ENCODE measurements at places on chromosomes 5 and 9.

GRCh38 chr5:60206234-60206633, 312.7 kb upstream of the PDE4D start:
- DNase-seq = no peak

- no peak for DNase-seq
These were observed 362.3 kb upstream of the KIF2A start for GRCh38 chr5:61943713-61944112.

DNA sequence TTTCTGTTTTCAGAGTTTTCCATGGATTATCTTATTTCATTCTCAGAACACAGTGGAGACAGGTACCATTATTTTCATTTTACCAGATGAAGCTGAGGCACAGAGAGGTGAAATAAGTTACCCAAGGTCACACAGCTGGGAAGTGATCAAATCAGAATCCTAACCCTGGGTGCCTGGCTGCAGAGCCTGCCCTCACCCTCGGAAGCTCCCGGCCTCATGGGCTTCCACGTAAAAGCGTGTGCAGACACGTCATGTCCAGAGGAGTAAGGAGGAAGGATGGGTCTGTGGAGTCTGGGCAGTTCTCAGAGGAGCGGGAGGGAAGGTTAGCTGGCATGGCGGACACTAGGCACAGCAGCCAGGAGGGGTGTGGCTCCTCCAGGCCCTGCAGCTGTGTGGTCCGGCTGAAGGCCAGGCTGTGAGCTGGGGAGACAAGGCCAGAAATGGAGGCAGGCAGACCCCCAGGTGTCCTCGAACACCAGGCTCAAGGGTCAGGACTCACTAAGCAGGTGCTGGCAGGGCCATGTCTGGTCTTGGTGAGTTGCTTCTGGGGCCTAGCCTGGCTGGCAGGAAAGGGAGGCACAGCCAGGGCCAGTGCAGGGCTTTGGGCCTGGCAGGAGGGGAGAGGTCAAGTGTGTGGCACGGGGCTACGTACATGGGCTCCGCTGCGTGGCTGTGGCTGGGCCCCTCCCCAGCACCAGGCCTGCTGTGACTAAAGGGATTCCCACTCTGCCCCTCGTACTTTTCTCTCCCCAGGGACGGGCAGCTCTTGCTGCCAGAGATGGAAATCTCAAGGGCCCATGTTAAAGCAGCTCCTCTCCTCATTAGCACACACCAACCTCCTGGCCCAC, 5.6 kb downstream of the TBC1D9B start:
- DNase-seq = no peak

DNA sequence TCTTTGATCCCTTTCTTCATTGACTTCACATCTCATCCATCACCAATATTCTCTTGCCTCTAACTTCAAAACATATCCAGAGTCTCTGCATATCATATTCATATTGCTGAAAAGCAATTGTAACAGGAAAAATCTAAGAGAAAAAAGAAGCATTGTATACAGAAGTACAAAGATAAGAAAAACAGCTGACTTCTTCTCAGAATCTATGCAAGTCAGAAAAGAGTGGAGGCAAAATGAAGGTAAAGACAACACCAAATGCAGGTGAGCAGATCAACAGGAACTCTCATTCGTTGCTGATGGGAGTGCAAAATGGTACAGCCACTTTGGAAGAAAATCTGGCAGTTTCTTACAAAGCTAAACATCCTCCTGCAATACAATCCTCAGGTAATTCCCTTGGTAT, 155.6 kb downstream of the PHF2 start:
- no peak for DNase-seq

- no peak for DNase-seq
These were observed 565.7 kb upstream of the WWC1 start for GRCh38 chr5:167725741-167726140.

DNA sequence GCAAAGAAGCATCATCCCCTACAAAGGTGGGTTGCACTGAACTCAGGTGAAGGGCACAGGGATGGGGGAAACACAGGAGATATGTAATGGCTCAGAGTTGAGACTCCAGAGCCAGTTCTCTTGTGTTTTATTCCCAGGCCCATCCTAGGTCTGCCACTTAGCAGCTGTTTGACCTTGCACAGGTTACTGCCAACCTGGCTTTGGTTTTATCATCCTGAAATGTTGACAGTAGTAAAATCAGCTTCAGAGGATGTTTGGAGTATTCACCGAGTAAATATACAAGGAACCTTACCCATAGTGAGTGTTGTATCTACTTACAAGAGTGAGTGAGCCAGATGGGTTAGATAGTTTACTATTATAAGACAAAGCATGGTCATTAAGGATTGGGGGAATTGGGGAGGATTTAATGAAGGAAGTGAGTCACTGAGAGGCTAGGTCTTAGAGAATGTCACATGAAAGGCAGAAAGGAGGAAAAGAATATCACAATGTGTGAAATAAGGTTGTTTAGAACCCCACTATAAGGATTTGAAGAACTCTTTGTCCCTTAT, 141.3 kb downstream of the MAN2A1 start:
- DNase-seq = no peak

GRCh38 chr5:129459450-129459776, 685 bp upstream of the ADAMTS19 start:
- DNase-seq = no peak

- DNase-seq = no peak
These were observed 39.4 kb upstream of the PPP2R2B start for GRCh38 chr5:146917931-146918330.

GRCh38 chr5:91311168-91311696, 71.9 kb downstream of the ARRDC3 start:
- no peak for DNase-seq

- DNase-seq = no peak
These were observed 24.0 kb downstream of the HNRNPK start for GRCh38 chr9:83956086-83956435.

DNA sequence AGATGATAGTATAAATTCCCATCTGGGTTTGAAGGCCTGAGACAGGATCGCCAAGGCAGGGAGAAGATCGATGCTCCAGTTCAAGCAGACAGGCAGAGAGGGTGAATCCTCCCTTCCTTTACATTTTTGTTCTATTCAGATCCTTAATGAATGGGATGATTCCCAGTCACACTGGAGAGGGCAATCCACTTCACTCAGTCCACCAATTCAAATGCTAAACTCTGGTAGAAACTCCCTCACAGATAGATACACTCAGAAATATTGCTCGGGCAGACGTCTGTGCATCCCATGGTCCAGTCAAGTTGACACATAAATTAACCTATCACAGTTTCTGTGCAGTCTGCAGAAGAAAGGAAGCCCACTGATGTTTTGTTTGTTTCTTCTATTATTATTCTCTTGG, 193.1 kb upstream of the ZNF462 start:
- DNase-seq = no peak

DNA sequence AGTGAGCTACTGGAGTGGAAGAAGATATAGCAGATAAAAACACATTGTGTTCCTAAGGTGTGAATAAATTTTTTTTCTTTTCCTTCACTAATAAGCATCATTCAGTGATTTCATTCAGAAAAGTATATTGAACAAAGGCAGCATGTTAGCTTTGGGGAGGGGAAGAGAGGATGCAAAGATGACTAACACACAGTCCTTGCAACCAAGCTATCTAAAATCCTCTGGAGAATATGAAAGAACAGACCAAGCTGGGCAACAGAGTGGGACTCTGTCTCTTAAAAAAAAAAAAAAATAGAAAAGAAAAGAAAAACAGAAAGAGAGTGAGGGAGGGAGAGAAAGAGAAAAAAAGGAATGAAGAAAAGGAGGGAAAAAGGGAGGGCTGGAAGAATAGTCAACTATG, 22.3 kb upstream of the OMD start:
- no peak for DNase-seq

- DNase-seq = no peak
These were observed 65.9 kb upstream of the EFNA5 start for GRCh38 chr5:107736638-107737037.

DNA sequence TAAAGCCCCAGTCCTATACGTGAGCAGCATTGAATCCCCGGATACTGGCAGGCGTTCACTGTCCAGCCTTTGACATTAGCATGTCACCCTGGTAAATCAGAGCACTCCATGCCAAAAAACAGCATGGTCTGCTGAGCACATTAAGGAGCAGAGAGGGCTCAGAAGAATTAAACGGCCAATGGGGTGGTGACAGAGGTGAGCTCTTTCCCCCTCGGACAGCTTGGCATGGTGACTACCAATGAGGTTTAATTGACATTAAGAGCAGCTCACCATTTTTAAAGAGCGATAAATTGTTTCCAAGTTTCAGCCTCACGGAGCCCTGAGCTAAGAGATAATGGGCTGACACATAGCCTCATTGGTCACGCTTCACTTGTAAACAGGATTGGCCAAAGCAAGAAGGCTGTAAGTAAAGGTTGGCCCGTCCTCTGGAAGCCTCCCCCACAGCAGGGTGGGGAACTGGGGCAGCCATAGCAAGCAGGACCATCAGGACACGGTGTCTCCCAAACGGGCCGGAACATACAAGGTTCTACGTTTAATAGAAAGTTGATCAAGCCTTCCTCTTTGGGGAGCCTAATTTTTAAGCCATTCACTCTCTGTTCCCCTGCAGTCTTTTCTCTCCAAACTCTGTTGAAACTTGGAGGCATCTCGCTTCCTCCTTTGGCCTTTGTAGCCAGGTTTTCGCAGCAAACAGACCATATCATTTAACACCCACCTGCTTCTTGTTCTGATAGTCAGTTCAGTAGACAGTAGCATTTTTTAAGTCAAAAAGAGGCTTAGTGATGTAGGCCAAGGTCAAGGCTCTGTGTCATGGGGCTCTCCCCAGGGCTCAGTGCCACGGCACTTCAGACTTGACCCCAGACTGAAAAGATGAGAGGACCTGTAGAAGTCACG, 25.9 kb downstream of the QRFP start:
- DNase-seq = no peak

DNA sequence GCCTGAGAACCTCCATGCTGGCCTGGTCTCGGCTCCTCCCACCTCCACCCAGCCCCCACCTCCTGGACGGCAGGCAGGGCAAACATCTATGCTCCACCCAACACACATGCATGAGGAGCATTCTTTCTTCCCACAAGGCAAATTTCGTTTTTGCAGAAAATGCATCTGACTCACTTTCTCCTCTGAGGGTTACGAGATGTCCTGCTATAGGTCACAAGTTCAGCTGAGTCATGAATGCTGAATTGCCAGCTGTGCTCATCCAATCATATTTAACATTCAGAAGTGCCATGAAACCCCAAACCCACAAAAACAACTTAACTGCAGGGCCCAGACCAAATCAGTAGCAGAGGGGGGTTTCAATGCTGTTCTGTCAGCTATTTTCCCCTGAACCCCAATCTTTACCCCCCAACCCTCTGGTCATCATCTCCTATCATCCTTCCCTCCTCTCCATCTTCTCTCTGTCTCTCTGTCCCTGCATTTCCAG, 39.0 kb upstream of the OSMR start:
- DNase-seq = no peak

DNA sequence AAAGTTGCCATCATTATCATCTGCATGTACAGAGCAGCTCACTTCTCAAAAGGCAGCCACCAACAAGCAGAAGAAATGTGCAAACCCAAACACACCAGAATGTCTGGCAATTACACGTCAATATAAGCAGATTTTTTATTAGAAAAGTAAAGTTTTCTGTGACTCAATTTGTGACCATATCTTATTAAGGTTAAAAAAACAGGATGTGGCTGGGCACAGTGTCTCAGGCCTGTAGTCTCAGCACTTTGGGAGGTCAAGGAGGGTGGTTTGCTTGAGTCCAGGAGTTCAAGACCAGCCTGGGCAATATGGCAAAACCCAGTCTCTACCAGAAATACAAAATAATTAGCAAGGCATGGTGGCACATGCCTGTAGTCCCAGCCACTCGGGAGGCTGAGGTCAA, 176.7 kb downstream of the FANCC start:
- DNase-seq = no peak

- no peak for DNase-seq
These were observed 112.0 kb upstream of the ZNF366 start for GRCh38 chr5:72619251-72619650.

- DNase-seq = no peak
These were observed 45.8 kb downstream of the THOC3 start for GRCh38 chr5:175922192-175922885.

GRCh38 chr9:95085861-95086563, 231.5 kb downstream of the FANCC start:
- no peak for DNase-seq

- peak; percentile 50 for DNase-seq
These were observed 29.2 kb downstream of the CDKN2A start for GRCh38 chr9:21964925-21965385.

DNA sequence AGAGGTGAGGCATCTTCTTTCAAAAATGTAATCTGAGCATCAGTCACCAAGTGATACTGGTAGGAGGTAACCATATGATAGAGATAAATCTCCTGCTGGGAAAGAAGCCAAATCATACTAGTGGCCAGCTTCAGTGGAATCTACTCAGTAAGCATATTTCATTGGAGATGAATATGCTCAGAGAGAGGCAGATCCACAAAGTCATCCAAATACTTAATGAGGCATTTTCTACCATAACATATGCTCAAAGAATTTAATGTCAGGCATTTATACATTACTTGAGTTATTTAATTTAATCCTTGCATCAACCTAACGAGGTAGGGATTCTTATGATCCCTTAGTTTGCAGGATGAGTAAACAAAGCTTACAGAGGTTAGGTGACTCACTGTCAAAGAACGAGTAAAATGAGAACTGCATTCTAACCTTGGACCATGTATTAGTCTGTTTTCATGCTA, 50.9 kb upstream of the DMRTA1 start:
- DNase-seq = no peak

DNA sequence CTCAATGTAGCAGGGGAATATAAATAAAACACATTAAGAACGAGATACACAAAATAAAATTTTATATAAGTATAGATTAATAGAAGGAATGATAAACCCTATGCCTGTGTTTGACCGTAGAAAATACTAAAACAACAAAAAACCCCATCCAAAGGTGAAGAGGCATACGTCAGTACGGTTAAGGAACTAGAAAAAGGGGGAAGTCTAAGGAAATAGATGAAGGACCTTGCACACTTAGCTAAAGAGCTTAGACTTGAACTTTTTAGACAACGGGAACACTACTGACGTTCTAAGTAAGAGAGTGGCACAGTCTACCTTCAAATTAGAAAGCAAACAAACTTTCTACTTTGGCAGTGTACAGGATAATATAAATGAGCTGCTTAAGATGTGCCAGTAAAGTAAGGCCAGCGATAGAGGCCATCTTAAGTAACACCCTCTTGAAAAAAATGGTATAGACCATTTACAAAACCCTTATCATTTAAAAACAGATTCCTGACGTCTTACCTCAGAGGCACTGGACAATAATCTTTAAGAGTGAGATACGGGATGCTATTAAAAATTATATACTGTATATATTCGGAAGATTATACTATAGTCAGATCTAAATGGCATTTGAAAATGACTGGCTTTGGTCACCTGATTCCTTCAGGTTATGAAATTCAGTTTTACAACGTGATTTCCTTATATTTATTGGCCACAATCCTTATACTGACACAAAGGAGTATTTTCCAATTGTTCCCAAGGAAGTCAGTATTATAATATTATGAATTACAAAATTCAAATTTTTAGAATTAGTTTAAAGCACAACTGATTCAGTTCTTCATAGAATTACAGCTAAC, 8.5 kb downstream of the PANK3 start:
- DNase-seq = no peak
